ENCODE measurements at places on chromosomes 12 and 14.
A peak's percentile ranks its signal among the peaks of the same experiment; 100 is the strongest.

DNA sequence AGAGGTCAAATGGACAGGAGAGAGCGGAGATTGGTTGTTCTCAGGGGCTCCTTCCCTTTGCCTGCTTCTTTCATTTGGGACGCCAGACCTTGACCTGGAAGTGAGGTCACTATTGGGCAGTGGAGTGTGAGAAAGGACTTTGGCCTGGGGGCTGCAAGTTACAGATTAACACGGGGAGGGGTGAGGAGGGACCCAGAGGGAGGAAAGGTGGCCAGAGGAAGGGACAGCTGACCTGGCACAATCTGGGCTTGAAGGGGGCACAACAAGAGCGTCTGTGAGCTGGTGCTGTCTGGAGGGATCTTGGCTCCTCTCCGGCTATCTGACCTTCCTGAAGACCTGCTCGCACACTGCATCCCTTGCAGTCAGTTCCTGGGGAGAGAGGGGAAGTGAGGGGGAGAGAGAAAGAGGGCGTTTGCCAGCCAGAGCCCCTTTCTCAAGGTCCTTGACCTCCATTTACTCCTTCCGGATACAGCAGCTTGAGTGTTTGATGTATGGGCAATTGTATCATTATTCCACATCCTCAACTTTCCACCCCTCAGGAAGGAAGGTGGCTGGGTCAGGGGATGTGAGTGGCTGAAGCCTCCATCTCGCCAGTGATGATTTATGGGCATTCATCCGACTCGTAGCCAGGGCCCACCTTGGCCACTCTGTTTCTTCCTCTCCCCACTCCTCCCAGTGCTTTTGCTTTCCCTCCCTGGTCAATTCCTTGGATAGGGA lies 4.7 kb downstream of the RBP5 start:
- DNase-seq, result peak; percentile 92

- DNase-seq, result no peak
Observed at GRCh38 chr12:77599782-77600467, 230.8 kb upstream of the NAV3 start.

GRCh38 chr14:71985538-71986189 lies 53.4 kb downstream of the RGS6 start:
- DNase-seq, result no peak

DNA sequence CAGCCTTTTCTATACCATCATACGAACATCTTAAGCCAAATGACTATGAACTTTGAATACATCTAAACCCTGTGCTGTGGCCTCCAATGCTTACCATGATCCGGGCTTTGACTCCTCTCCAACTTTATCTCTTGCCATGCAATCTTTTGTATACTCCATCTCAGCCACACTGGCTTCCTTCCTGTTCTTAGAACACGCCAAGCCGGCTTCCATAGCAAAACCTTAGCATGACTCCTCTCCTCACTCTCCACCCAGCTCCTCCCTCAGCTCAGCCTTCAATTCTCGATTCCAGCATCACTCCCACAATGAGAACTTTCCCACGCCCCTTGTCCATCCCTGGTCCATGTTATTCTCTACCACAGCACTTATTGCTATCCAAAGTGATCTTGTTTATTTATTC lies 228.3 kb downstream of the NTF3 start:
- DNase-seq, result no peak

GRCh38 chr12:32603858-32604257 lies 75.2 kb upstream of the DNM1L start:
- no peak for DNase-seq

DNA sequence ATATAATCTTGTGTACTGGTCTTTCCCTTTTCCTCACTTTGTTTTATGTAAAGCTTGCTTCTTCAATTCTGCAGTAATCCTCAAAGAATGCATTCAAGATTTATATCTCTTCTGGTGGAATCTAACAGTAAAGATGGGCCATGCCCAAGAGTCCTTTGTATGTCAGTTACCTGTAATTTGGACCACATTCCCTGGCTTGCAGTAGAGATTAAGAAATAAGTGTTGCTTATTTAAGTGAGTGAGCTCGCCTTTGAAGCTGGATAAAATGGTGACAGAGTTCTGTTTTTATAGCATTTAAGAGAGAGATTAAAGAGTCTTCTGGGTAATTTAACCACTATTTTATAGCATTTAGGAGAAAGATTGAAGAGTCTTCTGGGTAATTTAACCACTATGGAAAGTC lies 262.1 kb upstream of the ATP2B1 start:
- no peak for DNase-seq
